ENCODE measurements at places on chromosomes 2 and 18.

DNA sequence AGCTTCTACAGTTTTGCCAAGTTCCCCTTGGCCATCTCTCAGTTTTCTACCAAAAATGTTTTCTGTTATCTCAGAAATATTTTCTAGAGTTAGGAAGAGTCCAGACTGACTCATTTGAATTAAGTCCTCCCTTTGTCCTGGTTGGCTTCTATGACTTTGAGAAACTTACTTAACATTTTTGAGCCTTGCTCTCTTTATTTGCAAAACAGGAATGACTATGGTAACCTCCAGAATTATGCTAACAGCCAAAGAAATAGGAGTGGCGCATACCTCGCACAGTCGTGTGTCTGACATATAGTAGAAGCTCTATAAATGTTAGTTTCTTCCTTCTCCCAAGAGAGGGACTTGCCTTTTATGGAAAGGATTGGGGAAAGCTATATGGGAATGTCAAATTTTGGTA lies 841.1 kb downstream of the TSN start:
- DNase-seq, result no peak

DNA sequence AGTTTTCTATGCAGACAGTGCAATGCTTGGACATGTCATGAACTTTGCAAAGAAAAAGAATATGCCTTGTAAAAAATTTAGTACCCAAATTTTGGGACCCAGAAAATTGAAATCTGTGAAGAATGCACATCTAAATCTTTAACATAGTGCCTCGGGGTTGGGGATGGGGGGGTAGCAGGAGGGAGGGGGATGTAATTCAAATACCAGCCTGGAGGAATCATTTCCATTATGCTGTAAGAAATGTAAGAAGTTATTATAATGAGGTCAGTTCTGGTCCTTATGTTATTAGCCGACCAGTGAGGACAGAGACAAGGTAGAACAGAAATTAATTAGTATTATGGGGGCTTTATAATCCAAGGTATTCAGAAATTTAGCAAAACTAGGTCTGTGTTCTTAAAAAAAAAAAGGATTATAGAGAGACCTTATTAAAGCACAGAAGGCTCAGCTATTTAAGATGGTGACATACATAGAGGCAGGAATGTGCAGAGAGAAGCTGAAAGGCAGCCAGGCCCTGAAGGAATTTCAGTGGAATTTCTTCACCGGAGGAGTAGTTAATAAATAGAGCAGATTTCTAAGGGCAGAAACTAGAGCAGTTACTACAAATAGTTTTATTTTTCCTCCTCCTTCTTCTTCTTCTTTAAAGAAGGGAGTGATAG lies 89.0 kb upstream of the RBMS1 start:
- DNase-seq, result peak; percentile 45

DNA sequence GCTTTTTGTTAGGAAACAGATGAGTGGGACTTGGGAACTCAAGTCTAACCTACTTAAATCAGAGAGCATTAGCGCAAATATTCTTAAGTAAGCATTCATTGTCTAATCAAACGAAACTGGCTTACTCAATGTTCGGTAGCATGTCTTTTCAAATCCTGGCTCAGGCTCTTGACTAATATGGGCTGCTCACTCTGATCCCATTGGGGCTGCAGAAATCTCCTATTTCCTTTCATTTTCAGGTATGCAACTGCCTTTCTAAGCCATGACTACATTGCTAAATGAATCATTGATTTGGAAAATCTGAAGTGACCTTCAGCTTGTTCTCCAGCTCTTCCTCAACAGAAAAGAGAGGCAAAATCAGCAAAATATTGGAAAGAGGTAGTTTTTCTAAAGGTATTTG lies 2084.4 kb upstream of the PIK3C3 start:
- no peak for DNase-seq

- DNase-seq, result peak; percentile 12
Measured at GRCh38 chr2:20745924-20746555, 76.9 kb downstream of the LDAH start.

GRCh38 chr2:71891719-71892422 lies 255.8 kb downstream of the CYP26B1 start:
- DNase-seq, result no peak

DNA sequence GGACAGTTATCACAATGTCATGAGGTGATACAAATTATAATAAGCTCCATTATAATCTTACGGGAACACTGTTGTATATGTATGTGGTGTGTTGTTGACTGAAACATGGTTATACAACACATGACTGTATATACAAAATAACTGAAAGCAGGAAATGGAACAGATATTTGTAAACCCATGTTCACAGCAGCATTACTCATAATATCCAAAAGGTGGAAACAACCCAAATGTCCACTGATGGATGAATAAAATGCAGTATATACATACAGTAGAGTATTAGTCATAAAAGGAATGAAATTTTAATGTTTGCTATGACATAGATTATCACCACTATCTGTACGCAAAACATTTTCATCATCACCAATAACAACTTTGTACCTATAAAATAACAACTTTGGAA lies 107.3 kb downstream of the USP34 start:
- no peak for DNase-seq

DNA sequence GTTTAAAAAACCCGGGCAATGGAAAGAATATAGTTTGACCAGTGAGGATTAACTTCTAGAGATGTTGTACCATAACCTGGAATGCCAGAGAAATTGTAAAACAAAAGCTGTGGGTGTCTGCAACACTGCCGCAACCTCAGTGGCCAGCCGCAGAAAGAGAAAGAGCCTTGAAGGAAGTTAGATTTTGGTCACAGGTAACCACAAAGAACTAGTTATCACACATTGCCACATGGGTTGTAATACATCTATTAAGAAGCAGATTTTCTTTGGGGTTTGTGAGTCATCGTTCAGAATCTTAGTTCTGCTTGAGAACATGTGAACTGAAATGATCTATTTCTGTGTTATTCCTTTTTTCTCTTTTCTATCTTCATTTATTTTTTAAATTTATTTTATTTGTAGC lies 222.9 kb upstream of the AGAP1 start:
- no peak for DNase-seq

DNA sequence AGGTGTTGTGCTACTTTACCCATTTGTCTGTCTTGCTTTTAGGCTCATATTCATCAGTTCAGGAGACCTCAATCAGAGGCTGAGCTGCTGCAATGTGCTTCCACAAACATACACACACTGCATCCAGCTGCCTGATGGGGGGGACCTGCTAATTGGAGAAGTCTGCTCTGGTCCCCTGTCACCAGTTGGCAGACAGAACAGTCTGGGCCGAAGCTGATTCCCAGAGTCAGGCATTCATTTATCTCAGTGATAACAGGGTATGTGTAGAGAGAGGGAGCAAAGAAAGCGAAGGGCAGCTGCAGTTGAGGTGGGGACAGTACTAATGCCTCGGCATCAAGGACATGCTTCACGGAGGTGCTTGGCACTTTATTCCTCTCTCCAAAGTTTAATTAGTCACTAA lies 584.3 kb upstream of the PIK3C3 start:
- no peak for DNase-seq

DNA sequence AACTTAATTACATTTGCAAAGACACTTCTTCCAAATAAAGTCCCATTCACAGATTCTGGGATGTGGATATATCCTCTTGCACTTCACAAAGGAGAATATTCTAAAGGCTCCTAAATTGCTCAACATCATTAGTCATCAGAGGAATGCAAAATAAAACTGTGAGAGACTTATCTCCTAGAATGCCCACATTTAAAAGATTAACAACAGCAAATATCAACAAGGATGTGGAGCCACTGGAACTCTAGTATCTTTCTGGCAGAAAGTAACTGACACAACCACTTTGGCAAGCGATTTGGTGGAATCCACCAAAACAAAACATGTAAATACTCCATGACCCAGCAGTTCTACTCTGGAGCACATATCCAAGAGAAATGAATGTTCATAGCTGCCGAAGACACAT lies 4.6 kb downstream of the NEU2 start:
- DNase-seq, result no peak

- no peak for DNase-seq
Measured at GRCh38 chr2:205032093-205032551, 486.8 kb downstream of the PARD3B start.

GRCh38 chr2:127897531-127898211 lies 11.9 kb upstream of the AMMECR1L start:
- no peak for DNase-seq

- no peak for DNase-seq
Measured at GRCh38 chr18:28114472-28114871, 62.5 kb downstream of the CDH2 start.

DNA sequence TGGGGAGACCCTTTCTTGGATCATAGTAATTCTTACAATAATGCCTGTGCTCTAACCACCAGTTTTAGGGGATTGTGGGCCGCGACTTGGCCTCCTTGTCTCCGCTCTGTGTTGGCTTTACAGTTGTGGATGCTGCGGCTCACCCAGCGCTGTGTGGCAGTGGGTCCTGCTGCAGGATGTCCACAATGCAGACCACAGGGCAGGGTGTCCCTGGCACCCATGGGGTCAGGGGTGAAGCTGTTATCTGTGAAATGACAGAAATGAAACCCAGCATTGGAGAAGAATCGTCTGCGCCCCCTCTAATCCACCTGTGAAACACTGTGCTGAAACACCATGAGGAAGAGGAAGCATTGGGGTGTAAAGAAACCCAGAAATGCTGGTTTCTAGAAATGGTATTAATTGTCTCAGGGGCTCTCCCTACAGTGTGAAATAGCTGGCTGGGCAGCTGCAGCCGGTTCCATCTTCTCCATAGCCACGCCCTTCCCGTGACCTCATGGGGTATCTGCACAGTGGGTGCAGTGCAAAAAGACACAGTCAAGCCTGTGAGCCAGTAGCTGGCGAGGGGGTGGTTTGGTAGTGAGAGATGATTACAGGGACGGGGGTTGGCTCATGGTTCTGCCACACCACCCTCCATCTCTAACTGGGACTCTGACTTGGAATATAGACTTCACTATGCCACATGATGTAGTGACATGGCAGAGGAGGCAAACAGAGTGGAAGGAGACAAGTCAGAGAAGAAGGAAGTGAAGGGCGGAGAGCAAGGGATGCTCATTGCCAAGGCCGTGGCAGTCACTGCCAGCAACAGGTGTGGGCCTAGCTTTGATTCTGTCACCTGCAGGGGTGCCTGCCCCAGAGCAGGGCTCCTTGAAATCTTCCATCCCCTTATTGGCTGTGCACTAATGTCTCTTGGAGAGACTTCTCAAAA lies 16.2 kb downstream of the INPP4A start:
- DNase-seq, result no peak

- DNase-seq, result no peak
Measured at GRCh38 chr2:233977296-233977837, 60.2 kb downstream of the TRPM8 start.

DNA sequence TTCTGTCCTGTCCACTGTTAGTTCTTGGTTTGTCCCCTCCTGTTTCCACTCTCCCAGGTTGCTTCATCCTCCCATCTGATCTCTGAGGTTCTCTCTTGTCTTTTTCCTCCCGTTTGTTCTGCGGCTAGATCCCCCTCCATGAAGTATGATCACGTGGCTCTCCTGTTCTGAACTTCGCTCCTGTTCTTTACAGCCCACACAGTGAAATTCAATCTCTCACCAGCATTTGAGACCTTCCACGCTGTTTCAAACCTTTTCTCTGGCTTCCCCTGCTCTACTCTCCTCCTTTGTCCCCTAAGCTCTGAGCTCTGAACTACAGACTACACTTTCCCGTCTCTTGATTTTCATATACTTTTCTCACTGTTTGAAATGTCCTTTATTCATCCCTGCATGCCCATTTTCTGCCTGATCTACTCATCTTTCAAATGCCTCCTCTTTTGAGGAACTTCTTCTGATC lies 83.5 kb downstream of the OSBPL6 start:
- peak; percentile 19 for DNase-seq

GRCh38 chr2:74292751-74293150 lies 50.5 kb downstream of the SLC4A5 start:
- no peak for DNase-seq

DNA sequence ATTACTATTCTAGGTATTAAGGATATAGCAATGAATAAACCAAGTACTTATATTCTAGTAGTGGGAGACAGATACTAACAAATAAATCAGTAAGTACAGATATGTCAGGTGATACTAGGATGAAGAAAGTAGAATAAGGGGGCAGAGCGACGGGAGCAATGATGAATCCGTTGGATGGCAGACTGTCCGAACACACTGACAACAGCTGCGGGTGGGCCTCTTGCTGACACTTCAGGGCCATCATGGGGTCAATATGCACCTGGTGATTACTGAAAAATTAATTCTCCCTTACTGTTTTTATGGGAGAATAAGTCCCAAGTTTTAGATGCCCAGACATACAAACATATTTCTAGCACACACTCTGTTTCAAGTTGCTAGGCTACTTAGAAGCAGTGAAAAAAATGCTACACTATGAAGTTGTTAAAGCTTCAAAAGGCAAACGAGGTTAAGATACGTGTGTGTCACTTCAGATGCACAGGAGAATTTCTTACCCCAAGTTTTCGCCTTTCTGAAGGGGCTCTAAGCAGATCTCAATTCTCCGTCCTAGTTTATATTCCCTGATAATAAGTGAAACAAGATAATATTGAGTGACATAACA lies 78.7 kb downstream of the USP40 start:
- no peak for DNase-seq

DNA sequence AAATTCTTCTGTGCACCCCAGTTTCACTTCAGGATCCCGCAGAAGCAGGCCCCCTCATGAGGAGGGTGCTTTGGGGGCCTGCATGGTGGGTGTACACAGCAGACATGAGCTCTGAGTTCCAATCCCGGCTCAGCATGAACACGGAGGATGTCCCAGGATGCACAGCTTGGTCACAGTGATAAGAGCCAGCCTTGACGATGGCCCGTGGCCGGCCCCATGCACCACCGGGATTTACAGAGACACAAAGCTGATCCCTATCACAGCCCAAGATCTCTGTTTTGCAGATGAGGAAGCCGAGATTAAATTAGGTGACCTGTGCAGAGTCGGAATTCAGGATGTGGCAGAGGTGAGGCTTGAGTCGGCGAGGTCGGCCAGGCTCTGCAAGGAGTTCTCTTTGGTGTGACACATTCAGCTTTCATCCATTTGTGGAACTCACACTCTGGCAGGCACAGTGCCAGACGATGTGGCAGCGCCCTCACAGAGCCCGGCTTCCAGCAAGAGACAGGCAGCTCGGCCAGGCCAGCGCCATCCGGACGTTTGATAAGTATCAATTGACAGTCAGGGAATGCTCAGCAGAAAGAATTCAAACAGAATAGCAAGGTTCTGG lies 456.3 kb upstream of the MYT1L start:
- DNase-seq, result no peak
